CD4-positive, alpha-beta T cell treated with Interleukin-4 for 1 hour (primary cell): ENCODE measurements at places on chromosomes 7 and 10.

DNA sequence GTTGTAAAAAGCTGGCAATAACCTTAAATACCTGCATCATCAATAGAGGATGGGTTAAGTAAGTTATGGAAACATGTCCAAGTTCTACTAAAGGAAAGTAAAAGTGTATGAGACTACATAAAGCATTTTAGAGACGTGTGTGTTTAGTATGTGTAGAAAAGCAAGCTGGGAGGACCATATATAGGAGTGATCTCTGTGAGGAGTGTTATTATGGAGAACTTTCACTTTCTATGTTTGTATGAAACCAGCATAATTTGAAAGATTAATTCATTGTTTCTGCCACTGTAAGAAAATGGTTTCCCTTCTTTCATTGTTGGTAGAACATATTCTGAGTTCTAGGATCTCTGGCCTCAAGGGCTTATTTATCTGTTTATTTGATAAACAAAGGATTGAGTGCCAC, 19.2 kb upstream of the PDLIM1 start:
- DNase-seq = no peak

GRCh38 chr10:5469353-5470061, 29.9 kb downstream of the CALML5 start:
- DNase-seq = no peak

- no peak for DNase-seq
Observed at GRCh38 chr7:91196058-91196457, 68.2 kb upstream of the FZD1 start.

GRCh38 chr7:35985126-35985754, 167.8 kb upstream of the EEPD1 start:
- peak; percentile 78 for DNase-seq

- no peak for DNase-seq
Observed at GRCh38 chr7:14071045-14071444, 81.6 kb upstream of the ETV1 start.
